Naive B cell (primary cell): ENCODE measurements at places on chromosomes 7 and 10.

DNA sequence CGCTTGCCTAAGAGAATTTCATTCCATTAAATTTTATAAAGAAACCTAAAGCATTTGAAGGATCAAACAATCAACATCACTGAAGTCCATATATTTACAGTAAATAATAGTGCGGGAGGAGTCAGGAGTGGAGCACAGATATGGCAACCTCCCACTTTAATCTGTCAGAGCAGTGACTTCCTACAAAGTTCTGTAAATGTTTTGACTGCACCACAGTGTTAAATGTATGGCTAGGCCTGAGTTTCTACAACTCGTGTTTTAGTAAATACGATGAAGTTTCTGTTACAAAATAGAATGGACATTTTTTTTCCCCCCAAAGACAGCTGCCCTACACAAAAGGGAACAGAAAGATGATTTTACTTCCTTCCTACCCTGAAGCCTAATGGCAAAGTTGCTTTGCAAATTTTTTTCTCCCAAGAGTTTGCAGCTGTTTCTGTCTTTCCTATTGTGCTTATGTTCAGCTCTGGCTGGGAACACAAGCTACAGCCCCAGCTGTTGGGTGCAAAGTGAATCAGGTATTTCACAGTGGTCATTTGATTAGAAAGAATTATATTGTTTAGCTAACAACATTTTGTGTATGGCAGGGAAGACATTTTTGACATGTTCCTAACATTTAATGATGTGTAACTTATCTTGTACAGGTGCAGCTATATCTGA is 62.1 kb downstream of the MET start:
- no peak for DNase-seq

- no peak for DNase-seq
Observed at GRCh38 chr7:94311515-94311914, 83.2 kb upstream of the COL1A2 start.

DNA sequence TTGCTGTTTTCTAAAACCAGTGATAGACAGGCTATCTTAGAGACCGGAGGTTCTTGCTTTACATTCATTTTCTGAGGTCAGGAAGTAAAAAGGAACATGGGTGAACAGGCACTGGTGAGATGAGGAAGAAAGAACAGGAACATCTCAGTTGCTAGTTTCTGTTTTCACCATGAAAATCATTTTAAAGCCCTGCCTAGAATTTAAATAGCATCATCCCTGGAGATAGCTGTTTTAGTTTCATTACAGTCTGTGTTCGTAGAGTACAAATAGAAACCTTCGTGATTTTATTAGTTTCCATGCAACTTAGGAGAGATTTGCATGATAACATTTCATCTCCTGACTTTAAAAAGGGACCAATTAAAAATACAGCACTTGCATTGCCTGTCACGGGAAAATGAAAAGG is 14.7 kb downstream of the KCNMA1 start:
- DNase-seq, result peak; percentile 50

DNA sequence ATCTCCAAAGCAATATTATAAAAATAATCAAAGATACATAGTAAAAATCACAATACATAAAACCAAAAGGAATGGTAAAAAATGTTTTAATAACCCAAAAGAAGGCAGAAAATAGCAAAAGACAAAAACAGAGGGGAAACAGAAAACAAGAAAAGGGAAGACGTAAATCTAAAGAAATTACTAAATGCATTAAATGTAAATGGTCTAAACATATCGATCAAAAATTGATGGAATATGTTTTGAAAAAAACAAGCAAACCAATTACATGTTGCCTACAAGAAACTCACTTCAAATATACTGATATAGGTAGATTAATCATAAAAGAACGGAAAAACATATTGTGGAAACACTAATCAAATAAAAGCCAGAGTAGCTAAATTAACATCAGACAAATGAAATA is 369.1 kb downstream of the GRID1 start:
- no peak for DNase-seq
